GOT3 (cell line): ENCODE measurements at places on chromosomes 16 and 17.

- no peak for DNase-seq
These were observed 42.3 kb upstream of the PIK3R6 start for GRCh38 chr17:8909586-8910270.

- DNase-seq, result no peak
These were observed 17.6 kb upstream of the ABR start for GRCh38 chr17:1197379-1197778.

DNA sequence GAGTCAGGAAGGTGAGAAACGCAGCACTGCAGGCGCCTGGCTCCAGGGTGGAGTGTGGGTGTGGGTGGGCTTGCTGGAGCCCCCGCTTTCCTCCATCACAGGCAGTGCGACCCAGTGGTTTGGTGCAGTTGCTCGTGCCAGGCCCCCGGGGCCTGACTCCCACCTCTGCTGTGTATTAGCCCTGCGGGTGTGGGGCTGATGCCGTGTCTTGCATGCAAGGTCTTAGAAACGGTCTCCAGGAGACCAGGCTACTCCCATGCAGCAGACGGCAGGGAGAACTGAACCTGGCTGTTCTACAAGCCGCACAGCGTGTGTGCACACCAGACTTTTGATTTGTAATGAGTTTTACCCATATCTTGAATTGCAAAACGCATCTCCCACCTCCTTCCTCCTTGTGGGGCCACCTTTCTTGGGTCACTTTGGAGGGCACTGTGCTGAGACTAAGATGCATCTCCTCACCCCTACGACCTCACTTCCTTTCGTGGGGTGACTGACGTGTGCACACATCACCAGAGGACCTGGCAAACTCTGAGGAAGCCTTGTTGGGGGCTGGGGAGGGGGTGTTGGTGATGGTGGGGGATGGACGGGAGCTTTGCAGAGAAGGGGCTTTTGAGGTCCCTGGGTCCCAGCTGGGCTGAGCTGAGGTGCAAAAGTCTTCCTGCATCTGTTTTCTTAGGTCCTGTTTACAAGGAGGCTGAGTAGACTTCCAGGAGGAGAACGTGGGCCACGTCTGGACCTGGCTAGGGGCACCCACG lies 101.8 kb upstream of the TNRC6C start:
- DNase-seq, result no peak

DNA sequence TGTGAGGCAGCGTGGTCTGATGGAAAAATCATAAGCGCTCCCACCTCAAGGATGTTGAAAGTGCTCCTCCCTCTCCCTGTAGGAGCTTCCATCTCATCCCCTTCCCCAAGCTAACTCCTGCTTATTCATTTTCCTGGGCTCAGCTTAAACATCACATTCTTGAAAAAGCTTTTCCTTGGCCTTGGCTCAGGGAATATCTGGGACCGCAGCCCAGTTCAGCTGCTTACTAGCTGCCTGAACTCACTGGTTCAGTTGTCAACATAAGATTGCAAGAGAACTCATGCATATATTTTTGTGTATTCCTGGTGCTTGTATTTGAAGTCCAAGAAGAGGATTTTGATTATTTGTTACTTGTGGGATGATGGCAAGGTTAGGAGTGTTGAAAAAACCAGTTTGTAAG lies 91.5 kb downstream of the UTP18 start:
- DNase-seq, result no peak

DNA sequence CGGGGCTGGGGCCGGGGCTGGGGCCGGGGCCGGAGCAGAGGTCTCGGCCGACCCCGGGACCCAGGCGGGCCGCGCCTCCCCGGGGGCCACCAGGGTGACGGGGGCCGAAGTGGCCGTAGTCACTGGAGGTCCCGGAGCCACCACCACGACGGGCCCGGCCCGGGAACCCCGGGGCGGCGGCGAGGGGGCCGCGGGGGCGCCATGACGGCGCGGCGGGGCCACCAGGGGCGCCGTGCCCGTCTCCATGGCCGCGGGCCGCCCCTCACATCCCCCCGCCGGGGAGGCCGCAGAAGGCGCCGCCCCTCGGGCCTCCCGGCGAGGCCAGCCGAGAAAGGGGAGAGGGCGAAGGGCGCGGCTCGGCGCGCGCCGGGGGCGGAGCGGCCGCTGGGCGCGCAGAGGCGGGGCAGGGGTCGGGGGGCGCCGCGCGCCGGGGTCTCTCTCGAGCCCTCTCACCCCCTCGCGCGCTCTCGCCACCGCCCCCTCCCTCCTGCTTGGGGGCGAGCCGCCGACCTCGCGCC lies 297 bp downstream of the TBC1D10B start:
- DNase-seq, result no peak

GRCh38 chr17:55383771-55384642 lies 37.6 kb downstream of the MMD start:
- no peak for DNase-seq

DNA sequence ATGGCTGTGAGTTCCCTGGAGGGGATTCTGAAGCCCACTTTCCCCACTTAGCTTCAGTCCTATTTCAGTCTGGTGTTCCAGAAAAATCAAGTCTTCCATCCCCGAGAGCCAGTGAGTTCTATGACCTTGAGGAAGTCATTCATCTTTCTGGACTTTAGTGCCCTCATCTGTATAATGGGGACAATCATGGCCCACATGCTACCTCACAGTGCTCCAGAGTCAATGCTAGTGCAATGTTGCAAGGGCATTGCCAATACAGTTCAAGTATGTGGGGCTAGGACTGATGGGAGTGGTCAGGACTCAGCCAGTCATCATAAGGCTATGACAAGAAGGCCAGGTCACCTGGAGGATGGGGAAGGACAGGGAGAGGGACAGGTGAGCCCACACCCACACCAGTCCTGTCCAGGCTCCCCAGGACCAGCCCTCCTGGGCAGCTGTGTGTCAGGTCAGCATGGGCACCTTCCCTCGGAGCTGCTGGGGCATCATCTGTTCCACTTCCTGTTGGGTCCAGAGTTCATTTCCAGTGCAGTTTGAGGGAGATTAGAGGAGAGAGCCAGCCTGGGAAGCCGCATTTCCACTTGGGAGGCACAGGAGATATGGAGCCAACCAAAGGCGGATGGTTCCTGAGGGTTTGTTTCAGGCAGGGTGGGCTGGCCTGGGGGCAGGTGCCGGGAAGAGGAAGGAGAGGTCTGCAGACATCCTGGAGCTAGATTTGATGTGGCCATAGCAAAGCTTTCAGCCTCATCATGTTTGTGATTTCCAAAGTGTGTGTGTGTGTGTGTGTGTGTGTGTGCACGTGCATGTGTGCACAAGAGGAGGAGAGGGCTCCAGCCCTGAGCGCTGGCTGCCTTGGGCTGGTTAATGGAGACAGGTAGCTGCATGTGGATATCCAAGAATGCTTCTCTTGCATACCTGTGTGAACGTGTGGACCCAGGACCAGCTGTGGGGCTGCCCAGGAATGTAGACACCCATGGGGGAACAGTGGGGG lies 3.9 kb upstream of the WNT9B start:
- no peak for DNase-seq

DNA sequence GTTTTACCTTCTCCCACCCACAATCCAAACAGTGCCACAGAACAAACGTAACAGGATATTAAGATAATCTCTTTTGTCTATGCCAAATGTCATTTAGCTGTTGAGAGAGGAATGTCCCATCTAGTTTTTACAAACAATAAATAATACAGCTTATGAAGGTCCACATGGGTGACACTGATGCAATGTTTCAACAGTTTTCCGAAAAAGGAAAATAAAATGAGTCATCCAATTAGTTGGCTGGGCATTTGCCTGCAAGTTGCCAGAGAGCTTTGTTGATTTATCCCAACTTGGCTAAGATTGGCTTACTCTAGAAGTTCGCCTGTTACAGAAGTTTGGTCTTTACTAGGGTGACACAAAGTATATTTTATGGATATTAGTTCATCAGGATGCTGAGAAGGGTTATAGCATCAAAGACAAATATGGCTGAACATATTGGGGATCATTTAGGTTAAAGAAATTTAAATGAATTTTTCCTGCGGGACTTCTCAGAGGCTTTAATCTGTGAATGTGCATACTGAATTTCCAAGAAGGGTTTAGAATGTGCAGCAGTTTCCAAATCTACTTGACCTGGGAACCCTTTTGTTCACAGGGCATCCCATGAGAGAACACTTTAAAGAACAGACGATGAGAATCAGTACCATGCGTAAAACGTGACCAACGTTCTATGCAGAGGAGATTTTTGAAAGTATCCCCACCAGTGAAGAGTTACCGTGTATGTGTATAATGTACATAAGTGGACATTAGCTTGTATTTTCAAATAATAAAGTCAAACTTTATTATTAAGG lies 73.1 kb downstream of the CDH13 start:
- no peak for DNase-seq

DNA sequence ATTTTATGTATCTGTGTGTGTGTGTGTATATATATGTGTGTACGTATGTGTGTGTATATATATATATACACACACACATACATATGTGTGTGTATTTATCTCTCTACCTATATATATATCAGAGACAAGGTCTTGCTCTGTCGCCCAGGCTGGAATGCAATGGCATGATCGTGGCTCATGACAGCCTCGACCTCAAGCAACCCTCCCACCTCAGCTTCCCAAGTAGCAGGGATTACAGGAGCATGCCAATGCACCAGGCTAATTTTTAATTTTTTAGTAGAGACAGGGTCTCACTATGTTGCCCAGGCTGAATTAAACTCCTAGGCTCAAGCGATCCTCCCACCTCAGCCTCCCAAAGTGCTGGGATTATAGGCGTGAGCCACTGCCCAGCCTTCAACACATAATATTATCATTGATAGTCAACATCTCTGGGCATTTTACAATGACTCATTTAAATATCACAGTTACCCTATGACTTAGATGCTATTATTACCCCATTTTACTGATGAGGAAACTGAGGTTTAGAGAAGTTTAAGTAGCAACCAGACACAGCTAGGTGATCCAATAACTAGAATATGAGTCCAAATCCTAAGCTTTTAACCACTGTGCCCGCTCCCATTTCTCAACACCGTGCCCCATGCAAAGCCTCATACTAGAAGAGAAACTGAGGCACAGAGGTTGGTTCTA lies 24.3 kb downstream of the G6PC3 start:
- DNase-seq, result no peak

DNA sequence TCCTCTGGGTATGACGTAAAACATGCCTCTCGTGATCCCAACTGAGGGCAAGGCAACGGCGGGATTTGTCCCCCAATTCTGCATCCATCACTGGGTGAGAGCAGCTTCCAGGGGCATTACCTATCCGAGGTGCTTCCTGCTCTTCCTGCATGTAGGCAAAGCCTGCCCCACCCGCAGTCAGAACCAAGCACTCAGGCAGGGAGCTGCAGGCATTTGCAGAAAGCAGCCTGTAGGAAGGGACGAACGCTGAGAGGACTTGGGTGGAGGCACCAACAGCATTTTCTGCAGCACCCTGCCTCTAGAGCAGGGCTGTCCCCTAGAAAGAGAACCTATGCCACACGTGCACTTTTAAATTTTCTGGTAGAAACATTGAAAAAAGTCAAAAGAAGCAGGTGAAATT lies 5.5 kb downstream of the BCO1 start:
- DNase-seq, result no peak

DNA sequence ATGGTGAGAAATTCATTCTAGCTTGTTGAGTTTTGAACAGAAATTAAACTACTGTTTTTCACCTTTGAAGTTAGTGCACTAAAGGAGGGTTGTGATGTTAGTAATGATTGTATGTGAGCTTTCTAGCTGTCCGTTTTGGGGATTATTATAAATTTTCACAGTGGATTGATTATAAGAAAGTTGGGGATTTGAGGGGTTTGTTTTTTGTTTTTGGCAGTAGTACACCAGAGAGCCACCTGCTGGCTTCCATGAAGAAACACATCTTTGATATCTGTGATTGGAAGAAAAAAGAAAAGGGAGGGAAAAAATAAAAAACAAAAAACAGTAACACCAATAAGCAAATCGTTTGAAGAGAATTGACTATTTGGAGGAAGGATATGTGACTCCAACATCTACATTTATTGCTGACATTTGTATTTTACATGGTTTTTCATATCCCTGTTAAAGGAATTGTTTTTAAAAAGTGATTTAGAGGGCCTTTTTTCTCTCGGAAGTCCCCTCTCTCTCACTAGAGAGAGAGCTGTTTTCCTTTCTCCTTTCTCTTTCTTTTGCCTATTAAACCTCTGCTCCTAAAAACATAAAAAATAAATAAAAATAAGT lies 1469.5 kb upstream of the GOT2 start:
- DNase-seq, result no peak

GRCh38 chr17:46944931-46945330 lies 22.0 kb downstream of the GOSR2 start:
- no peak for DNase-seq

GRCh38 chr17:11986179-11986941 lies 10.9 kb downstream of the ZNF18 start:
- no peak for DNase-seq

- DNase-seq, result no peak
These were observed 11.5 kb downstream of the HAPSTR1 start for GRCh38 chr16:9102943-9103342.

- no peak for DNase-seq
These were observed 73.5 kb upstream of the CLEC3A start for GRCh38 chr16:77948835-77949234.

DNA sequence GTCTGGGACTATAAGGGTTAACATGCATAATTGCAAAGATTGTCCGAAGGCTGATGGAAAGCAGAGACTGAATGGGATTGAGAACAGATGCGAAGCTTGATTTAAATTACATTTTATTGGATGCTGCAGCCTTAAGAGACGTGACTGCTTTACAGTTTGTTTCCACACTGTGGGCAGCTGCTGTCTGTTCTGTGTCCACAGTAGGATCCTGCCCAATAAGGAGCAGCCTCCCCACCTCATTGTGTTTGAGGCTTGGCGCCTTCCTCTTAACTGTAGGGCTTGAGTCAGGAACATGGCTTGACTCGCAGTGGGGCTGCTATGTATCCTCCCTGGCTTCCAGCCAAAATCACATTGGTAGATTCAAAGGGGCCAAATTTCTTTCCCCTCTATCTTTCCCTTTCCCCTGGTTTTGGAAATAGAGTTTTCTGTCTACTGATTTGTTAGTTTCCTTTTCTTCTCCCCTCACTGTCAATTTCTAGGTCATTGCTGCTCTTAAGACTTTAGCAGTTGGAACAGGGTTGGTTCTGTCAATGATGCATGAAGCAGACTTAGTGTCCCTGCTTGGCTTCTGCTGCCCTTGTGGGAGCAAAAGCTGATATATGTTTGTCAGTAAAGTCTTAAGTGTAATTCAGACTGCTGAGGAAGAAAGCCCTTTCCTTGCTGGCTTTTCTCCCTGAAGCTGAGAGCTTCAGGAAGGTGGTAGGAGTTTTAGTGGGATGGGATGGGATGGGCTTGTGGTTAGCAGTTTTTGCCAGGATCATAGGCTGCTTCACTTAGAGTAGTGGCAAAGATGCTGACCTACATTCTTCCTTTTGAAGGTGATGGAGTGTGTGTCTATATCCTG lies 5.0 kb upstream of the RARA start:
- DNase-seq, result no peak

GRCh38 chr16:68612996-68613395 lies 32.1 kb upstream of the CDH3 start:
- no peak for DNase-seq

DNA sequence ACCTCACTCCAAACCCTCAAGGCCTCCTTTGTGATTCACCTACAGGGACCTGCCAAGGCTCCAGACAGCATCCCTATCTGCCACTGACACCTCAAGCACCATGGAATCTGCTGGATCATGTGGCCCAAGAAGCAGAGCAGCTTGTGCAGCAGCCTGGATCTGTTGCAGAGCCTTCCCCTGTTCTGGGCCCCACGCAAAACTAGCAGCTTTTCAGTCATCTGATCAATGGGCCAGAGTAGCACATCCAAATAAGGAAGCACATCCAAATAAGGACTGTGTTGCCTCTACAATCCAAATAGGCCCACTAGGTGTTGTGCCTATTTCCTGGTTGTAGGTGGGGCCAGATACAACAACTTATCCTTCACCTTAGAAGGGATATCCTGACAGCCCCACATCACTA lies 97.1 kb upstream of the GNAO1 start:
- no peak for DNase-seq
